ENCODE measurements at places on chromosomes 2 and 18.
A peak's percentile ranks its signal among the peaks of the same experiment; 100 is the strongest.

DNA sequence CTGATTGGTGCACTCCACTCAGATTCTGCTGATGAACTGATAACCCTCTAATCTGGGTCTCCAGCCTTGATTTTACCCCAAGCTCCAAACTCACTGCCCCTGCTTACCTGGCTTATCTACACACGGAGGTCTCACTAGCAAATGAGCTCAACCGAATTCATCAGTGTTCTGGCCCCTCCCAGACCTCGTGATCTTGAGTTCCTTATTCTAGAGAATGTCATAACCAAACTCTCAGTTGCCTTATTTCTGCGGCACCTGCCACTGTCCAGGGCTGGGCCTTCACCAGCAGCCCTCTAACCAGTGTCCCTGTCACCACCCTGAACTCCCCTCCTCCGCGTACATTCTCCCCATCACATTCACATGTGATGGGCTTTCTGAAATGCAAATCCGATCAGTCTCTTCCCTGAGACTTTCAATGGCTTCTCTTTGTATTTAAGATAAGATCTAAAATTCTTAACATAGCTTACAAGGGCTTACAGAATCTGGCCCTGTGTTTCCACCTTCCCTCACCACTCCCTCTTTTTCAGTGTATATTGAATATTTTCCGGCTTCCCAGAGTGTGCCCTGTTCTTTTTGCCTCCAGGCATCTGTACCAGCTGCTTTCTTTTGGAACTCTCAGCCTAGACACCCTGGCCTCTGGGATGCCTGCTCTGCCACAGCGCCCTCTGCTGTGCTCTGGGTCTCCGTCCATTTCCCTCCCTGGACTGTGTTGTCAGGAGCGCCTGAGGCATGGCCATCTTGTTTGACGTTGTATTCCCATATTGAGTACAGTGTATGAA, 31.1 kb downstream of the NAB1 start:
- DNase-seq: peak; percentile 43

DNA sequence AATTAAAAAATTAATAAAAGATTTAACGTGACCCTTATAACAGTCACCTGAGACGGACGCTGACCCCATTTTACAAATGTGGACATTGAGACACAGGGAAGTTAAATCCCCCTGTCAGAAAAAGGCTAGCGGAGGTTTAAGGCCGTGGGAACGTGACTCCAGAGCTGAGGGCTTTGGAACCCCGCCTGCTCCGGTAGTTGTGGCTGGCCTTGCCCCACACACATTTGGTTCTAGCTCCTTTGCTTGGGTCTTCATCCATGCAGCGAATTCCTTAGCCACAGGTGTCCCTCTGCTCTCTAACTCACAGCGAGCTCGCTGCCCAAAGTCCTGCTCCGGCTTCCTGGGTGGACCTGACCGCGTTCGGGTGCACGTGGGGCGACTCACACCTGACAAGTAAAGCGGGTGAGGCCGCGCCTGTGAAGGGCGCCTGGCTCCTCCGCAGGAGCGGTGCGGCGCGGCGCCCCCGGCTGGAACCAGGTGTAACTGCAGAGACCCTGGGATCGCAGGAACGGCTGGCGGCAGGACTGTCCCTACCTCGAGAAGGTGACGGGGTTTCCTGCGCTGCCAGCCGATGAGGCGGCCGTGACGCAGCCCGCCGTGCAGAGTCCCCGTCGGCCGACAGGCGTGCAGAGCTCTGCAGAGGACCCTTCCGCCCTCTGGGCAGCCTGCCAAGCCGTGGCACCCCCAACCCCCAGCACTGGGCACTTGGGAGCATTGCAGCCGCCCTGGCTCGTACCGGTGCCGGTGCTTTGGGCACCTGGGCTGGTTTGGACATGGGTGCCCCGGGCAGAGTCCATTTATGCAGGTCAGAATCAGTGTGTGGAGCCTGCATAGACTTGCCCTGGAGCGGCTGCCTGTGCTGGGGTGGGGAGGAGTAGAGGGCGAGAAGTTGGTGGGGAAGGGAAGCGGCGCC, 2.4 kb upstream of the PROC start:
- DNase-seq: peak; percentile 63

DNA sequence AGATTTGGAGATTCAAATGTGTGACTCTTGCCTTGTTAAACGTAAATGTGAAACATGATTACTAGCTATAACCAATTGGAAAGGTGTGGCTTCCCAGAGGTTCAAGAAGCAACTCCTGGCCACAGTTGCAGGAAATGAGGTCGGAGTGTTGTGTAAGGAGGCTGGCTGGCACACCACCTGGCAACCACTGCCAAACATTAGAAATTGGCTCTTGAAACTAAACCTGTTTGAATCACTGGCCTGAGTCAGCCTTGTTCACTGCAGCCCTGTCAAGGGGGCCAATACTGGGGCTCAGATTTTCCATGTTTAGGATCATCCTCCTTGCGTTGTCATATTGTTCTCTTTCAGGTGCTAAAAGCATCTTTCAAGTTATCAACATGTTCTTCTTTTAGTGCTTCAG, 206.3 kb downstream of the ARL6IP6 start:
- DNase-seq: no peak

- DNase-seq: no peak
Observed at GRCh38 chr2:130972410-130972809, 120.8 kb downstream of the FAM168B start.

DNA sequence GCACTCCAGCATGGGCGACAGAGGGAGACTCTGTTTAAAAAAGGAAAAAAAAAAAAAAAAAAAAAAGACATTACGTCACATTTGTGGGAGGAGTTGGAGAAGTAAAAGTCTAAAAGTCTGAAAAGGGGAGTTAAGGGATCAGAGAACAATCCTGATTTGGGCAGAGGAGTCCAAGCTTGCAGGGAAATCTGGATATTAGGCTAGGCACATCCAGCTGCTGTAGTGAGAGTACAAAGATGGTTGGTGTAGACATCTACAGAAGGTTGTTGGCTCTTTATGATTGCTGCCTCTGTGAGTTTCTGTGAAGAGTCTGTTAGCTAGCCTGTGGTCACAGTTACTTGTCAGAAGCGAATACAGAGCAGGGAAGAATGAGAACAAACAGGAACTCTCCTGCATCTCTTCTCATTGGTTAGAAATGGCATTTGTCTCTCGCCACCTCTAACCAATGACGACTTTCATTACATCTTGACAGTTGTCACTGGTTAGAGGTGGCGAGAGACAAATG, 3.3 kb upstream of the OSBPL6 start:
- no peak for DNase-seq

DNA sequence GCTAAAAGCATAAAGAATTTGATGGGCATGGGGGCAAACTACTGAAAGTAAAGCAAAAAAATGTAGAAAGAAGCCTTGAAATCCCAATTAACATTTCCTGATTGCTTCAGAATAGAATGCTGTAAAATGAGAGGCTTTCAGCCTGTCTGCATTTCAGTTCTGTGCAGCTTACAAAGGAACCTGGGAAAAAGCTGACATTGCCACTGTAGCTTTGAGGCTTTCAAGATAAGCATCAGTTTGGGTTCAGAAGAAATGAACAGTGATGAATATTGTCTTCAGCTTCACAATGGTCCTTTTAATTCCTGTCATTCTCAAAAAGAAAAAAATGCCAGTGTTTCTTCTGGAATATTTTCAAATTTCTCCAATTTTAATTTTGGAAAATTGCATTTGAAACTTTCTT, 242.7 kb downstream of the LRRTM1 start:
- DNase-seq: no peak

GRCh38 chr2:172640389-172640788, 84.5 kb downstream of the PDK1 start:
- no peak for DNase-seq

- no peak for DNase-seq
Observed at GRCh38 chr18:36608107-36608506, 220.7 kb downstream of the TPGS2 start.

DNA sequence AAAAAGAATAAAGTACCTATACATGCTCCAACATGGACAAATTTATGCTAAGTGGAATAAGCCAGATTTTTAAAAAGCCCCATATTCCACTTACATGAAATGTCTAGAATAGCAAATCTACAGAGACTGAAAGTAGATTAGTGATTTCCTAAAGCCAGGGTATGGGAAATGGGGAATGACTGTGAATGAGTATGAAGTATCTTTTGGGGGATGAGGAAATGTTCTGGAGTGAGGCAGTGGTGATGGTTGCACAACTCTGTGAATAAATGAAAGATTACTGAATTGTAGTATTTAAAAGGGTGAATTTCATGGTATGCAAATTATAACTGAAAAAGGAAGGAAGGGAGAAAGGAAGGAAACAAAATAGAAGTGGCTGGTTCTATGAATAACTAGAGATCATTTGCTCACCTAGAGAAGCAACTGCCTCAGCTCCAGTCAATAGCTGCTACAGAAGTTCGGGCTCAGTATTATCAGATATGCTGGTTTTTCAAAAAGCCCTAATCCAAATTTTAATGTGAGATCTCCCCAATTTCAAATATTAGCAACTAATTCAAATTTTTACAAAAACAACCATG, 39.3 kb downstream of the MAP3K2 start:
- no peak for DNase-seq

DNA sequence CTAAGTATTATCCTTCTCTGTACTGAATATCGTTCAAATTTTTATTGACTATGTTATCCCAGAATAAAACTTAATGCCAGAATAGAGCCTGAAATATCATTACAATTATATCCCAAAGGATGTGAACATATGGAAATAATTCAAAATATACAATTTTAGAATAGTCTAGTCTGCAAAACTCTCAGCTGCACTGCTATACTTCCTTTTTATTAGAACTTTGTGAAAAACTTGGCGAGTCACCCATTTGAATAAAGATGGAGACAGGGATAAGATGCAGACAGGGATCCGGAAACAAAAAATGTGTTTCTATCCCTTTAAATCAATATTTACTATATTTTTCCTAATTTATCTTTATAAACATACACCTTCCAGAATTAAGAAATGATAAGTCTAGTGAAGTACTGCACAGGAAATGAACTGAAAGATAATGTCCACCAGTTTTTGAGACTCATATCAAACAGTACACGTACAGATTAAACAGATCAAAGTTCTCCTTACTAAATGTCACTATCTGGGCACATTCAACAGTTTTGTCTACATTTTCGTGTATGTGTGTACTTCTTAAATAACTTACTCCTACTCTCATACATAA, 107.8 kb downstream of the MEP1B start:
- DNase-seq: no peak

GRCh38 chr2:205660521-205661124, 21.7 kb upstream of the NRP2 start:
- DNase-seq: no peak

DNA sequence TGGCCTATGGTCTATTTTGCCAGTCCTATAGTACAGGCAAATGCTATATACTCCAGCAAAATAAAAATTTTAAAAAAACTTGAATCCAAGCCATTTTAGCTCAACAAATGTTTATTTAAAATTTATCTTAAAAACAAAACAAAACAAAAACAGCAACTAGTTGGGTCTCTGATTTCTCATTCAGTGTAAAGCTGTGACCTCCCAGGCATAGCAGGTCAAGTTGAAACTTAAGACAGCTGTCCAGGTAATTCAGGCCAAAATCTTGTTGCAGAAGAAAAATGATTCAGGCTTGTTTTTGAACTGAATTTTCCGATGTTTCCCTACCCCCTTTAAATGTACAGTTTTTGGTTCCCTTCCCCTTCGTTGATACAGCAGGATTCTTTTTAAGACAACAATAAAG, 58.5 kb downstream of the CABLES1 start:
- DNase-seq: no peak

DNA sequence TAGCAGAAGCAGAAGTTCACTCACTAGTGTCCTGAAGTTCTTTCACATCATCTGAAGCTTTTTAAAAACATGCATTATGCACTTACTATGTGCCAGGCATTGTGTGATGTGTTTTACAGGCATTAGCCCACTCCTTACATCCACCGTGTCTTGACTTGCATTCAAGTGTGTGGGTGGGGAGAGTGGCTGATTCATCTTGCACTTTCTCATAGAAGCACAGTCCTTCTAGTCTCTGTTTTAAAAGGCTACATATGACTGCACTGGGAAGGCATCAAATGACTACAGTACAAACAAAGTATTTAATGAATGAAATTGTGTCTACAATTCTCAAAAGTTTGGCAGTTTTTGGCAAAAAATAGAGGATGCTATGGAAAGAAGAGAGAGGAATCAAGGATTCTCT, 21.6 kb upstream of the DSC3 start:
- DNase-seq: no peak

GRCh38 chr2:190964170-190964795, 49.7 kb downstream of the STAT1 start:
- DNase-seq: no peak

GRCh38 chr2:112646102-112646719, 472 bp downstream of the SLC20A1 start:
- DNase-seq: no peak

- no peak for DNase-seq
Observed at GRCh38 chr18:3584897-3585460, 135.0 kb downstream of the TGIF1 start.

- no peak for DNase-seq
Observed at GRCh38 chr18:22542406-22542835, 124.7 kb upstream of the CTAGE1 start.

GRCh38 chr2:73651591-73652230, 9.5 kb upstream of the NAT8 start:
- DNase-seq: no peak

GRCh38 chr18:36769611-36770314, 59.0 kb downstream of the TPGS2 start:
- peak; percentile 12 for DNase-seq

GRCh38 chr2:31384771-31385276, 29.7 kb downstream of the XDH start:
- DNase-seq: no peak

GRCh38 chr2:133760376-133760775, 192.1 kb upstream of the NCKAP5 start:
- no peak for DNase-seq

DNA sequence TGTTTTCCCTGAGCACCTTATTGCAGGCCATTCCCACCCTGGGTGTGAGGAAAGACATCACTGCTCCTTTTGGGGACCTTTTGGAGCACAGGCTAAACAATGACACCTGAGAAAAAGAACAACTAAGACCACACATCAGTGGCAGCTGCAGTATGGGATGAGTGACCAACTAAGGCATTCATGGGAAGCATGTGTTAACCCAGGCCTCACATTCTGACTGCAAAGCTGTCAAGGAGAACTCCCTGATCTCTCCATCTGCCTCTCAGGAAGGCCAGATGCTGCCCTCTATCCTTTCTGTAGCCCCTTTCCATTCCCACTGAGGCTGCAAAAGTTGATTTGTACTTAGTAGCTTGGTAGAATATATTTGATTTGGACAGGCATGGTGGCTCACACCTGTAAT, 277.7 kb upstream of the FBXO11 start:
- DNase-seq: no peak

- DNase-seq: no peak
Observed at GRCh38 chr2:47334356-47335136, 68.4 kb upstream of the MSH2 start.

DNA sequence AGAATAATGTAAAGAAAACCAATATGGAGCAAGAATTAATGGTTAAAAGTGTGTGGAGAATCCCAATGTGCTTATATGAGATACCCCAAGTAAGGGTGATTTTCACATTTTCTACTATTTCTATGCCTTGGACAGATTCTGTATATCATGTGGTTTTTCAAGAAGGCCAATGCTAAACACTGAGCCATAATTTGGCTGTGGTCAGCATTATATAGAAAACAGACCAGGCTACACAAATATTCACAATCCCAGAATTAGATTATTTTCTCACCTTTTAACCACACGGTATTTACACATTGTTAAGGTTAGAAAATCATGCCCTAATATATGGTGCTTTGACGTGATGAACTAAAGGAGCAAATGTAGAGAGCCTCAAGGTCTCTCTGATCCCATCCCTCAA, 277.4 kb upstream of the LRATD1 start:
- DNase-seq: no peak
